Kidney epithelial cell (primary cell): ENCODE measurements at places on chromosomes 11 and 22. TPM values are rescaled to one million over a fixed set of nuclear protein-coding genes. Genes with fewer than 3 reads are reported as not detected.

GRCh38 chr11:74169738-74170458, 904 bp downstream of the C2CD3 start:
- DNase-seq: no peak

DNA sequence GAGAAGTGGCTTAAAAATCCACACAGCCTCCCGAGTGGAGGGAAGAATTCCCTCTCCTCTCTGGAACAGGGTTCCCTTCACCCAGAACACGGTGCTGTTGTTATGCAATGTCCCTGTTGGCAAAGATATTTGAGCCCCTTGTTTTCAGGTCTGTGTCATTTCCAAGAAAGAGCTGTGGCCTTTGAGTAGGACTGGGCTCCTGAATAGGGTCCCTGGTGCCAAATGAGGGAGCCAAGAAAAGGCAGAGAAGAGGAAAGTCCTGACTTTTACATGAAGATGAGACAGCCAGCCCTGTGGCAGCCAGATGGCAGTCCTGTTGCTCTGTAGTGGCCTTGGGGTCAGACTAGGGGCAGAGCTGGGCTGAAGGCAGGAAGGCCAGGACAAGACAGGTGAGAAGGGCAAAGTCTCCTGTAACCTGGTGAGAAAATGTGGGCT, 51.2 kb upstream of the ELF5 start:
- no peak for DNase-seq

GRCh38 chr11:129729823-129730222, 85.8 kb upstream of the TMEM45B start:
- no peak for DNase-seq

- no peak for DNase-seq
These were observed 81.1 kb upstream of the CHRM4 start for GRCh38 chr11:46472662-46472994.

Gene DEUP1
- 0.41 TPM in 1 of 2 replicates, not detected in the other for total RNA-seq

GRCh38 chr11:95375886-95376285, 144.9 kb upstream of the SESN3 start:
- DNase-seq: no peak

- no peak for DNase-seq
These were observed 28.3 kb upstream of the WNT11 start for GRCh38 chr11:76234416-76235232.

- DNase-seq: no peak
These were observed 18.2 kb upstream of the C22orf42 start for GRCh38 chr22:32177221-32177765.

- peak; percentile 73 for DNase-seq
These were observed 26.9 kb downstream of the SUSD2 start for GRCh38 chr22:24208012-24208749.

DNA sequence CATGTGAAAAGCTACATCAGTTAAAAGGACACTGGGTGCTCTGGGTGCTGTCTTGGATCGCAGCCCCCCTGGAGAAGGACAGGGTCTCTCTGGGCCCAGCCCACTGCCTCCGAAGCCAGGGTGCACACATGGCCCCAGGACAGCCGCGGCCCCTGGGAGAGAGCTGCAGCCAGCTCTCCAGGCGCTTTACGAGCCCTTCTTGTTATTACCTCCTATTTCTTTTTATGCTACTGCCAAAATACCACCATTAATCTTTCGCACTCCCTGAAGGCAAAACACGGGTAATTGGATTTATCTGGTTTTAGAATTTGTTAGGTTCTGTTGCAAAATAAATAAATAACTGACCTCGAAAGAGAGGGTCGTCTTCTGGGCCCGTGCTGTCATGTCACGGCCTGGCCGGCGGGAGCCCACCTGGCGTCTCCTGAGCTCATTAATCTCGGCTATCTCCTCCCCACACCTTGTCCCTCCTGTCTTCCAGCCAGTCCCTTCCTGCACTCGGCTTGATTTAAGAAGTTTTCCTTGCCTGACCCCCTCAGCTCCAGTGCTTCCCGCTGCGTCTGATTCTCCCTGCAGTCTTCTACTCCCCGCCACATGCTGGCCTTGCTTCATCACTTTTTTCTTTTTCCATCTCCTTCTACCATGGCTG, 611.7 kb downstream of the OPCML start:
- no peak for DNase-seq

DNA sequence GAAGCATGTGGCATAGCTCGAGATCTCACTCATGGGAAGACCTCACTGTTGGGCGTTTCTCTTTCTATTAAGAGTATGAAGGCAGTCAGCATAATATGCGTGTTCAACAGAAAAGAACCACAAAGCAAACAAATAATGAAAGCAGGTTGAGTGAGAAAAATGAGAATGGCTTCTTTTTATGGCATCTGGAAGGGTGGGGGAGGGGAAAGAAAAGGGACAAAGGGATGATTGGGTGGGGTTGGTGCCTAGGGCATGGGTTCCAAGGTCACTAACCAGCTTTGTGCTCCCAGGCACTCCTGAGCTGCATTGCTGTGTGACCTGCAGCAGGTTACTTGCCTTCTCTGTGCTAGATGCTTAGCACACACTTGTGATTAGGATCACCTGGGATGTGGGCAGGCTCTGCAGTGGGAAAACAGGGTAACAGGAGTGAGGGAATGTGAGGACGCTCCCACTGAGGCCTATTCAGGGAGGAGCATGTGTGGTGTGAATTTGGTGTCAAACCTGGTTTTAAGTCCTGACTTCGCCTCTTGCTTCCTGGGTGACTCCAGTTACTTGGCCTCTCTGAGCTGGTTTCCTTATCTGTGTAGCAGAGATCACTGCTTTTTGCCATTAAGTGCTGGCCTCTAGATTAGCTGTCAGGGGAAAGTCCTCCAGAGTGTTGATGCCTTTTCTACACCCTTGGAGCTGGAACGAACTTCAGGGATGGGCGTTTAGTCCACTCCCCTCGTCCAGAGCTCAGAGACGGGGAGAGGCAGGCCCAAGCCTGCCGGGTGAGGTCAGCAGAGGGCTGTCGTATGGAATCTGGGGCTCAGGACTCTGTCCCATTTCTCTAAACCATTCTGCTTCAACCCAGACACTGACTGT, 74.8 kb downstream of the KIAA1671 start:
- no peak for DNase-seq

DNA sequence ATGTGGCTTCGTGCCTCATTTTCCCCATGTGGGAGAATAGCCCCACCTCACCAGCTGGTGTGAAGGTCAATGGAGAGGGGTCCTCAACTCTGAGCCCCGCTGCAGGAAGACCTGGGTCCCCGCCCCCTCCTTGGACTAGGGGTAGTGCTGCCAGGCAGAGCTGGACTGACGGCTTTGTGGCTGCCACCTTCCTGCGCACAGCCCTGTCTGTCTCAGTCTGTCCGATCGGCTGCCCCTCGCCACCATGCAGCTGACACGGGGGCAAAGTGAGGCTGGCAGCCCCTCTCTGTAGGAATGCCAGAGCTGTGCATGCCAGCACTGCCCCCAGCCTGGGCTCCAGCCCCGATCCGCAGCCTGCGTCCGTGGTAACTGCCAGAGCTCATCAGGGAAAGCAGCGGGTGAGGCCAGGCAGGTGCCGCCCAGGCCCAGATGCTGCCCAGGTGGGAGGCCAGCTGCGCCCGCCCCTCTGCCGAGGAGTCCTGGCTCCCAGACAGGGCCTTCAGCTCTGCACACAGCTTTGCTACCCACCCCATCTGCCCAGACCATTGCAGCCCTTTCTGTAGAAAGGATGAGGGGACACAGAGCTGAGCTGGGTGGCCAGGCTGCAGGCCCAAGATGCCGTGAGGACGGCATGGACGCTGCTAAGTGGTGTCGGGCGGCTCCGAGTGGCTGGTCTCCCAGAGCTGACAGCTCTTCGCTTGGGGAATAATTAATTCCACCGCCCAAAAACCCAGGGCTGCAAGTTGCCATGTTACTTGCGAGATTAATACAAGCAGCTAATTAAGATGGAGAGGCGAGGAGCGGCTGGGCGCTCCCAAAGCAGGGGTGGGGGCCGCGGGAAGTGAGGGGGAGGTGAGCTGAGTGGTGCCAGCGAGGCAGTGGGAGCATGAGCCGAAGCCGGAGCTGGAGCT, 19.5 kb upstream of the FLRT1 start:
- DNase-seq: no peak

DNA sequence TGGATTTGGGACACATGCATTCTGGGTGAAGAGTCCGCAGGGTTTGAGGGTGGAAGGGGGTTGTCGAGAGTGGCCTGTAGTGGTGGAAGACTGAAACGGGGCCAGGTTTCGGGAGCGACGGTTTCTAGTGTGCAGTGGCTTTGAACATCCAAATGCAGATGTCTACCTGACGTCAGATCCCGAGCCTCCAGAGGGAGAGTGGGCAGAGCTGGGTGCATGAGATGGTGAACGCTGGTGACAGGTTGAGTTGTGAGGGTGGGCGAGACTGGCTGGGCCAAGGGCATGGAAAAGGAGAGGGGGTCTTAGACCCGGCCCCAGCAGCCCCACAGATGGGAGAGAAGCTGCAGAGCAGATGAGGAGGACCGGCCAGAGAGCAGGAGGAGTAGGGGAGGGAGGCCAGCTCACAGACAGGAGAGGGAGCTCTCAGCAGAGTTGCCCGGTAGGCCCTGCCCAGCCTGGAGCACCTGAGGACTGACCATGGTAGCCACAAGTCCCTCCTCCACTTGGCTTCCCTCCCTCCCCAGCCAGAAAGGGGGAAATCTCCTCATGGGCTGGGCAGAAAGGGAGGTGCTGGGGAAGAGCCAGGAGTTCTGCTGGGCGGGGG, 14.2 kb downstream of the KCNJ4 start:
- no peak for DNase-seq

Gene CD3E
- total RNA-seq: not detected in 2 replicates

DNA sequence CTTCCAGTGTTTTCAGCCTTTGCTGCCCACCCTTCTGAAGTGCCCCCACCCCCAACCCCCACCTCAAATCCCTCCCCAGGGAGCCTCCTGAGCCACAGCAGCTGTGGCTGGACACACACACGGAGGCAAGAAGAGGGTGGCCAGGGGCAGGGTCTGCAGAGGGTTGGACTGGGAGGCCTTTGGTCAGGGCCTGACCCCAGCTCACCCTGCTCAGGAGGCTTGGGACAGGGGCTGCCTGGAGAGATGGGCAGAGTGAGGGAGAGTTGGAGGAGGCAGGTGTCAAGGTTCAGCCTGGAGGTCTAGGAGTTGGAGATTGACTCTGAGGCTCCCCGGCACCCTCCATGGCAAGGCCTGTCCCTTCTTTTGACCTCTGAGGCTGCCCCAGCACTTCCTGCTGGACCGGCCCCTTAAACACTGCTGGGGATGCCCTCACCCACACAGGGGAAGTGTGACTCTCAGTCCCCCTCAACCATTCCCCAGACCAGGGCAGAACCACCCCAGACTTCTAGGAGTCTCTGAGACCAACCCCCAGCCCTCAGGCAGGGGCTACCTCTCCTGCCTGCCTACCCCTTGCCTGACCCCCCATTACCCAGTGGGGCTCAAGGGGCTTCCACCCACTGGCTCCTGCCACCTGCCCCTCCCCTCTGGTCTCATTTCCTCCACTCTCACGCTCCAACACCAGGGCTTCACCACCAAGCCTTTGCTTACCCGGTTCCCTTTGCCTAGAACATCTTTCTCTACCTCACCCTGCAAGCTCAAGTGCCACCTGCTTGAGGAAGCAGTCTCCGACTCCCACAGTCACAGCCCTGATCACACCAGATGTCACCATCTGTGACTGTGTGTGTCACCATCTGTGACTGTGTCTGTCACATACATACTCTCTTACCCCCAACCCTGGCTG, 8.6 kb downstream of the ARAP1 start:
- no peak for DNase-seq

- no peak for DNase-seq
These were observed 8.9 kb downstream of the EHBP1L1 start for GRCh38 chr11:65584723-65585171.

DNA sequence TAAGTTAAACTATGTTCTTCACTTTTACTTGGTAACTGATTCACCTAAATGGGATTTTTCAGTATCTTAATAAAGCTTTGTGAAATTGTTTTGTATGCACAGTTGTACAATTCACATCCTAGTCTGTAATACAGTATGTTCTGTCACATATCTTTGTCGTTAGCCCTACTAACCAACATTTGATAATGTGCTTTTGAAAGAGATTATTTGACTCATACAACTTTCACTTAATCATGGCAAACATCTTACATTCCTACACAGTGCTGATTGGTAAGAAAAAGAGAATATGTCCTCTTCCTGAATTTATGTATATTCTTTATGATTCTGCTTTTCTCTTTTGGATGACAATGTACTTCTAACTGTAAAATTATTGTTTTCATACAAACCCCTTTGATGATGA, 234.5 kb downstream of the METTL15 start:
- no peak for DNase-seq

GRCh38 chr11:4699697-4700435, 2.2 kb upstream of the OR51E2 start:
- DNase-seq: no peak

Gene GLB1L3
- 0.75 and 1.2 TPM in 2 replicates for total RNA-seq

Gene TMEM25
- total RNA-seq: 47.9 and 71.6 TPM in 2 replicates

Gene CSRP3
- not detected in 2 replicates for total RNA-seq

- DNase-seq: no peak
These were observed 29.8 kb upstream of the CRTAM start for GRCh38 chr11:122808478-122808869.

- peak; percentile 95 for DNase-seq
These were observed 22.4 kb upstream of the MYH9 start for GRCh38 chr22:36409911-36410756.

Gene PRR33
- total RNA-seq: not detected in 2 replicates

GRCh38 chr11:6531267-6531752, 34.2 kb downstream of the DNHD1 start:
- no peak for DNase-seq

GRCh38 chr11:69702769-69703452, 911 bp downstream of the FGF19 start:
- no peak for DNase-seq

DNA sequence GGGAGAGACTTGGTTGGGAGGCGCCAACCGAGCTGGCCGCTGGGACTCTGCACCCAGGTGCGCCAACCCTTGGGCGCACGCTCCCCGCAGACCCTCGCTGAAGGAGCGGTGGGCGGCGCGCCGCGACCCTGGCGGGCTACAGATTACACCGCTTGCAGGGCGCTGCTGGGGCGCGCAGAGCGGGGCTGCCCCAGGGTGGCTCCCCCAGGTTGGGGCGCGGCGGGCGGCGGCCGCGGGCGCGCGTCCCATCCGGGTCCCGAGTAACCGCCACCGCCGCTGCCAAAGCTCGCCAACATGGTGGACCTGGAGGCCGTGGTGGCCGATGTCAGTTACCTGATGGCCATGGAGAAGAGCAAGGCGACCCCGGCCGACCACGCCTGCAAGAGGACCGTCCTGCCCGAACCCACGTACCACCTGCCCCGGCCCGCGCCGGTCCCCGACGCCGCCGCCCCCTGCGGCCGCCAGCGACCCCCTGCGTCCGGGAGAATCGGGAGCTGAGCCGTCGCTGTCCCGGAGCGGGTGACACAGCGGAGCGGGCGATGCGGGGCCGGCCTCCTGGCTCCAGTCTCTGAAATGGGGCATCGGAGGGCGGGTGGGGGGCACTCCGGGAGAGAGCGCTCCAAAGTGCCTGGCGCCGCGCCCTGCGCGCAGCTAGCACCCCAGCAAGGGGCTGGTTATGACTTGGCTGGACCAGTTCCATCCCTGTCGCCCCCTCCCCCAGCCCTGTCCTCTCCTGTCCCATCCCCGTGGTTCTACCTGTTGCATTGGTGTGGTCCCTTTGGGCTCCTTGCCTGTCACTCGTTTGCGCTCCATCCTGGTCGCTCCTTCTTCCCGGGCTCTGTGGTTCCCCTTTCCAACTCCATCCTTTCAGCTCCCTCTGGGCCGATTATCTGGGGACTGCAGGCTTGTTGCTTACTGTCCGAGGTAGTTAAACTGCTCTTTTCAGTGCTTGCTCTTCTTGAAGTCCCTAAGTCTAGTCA, 143.3 kb upstream of the GRK3 start:
- no peak for DNase-seq
